ENCODE measurements at places on chromosomes 13 and 19.

DNA sequence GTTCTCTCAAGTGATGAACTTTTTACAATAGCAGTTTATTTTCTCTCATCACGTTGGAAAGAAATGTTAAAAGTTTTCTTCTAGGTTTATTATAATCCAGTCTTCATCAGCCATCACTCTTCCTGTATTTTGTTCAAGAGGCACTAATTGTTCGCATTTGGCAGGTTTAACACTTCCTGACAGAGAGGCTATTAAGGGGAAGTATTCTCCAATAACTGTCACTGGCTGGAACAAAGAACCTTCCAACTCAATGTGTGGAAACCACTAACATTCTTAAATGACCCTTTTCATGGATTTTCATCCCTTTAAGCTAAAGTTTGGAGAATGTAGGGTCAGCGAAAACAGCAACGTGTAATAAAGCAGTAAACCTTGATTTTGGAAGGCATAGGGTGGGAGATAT, 145.1 kb downstream of the PCCA start:
- no peak for DNase-seq

- DNase-seq, result no peak
Measured at GRCh38 chr13:97221046-97221445, 1.1 kb upstream of the MBNL2 start.

GRCh38 chr13:23628765-23629565, 58.8 kb downstream of the TNFRSF19 start:
- no peak for DNase-seq

- no peak for DNase-seq
Measured at GRCh38 chr13:93750676-93751075, 524.1 kb downstream of the GPC6 start.

- no peak for DNase-seq
Measured at GRCh38 chr19:38032951-38033350, 125.9 kb downstream of the SIPA1L3 start.

- DNase-seq, result no peak
Measured at GRCh38 chr13:30477346-30478195, 11.8 kb upstream of the HMGB1 start.

GRCh38 chr19:14147797-14148605, 11.6 kb upstream of the ASF1B start:
- DNase-seq, result peak; percentile 73

DNA sequence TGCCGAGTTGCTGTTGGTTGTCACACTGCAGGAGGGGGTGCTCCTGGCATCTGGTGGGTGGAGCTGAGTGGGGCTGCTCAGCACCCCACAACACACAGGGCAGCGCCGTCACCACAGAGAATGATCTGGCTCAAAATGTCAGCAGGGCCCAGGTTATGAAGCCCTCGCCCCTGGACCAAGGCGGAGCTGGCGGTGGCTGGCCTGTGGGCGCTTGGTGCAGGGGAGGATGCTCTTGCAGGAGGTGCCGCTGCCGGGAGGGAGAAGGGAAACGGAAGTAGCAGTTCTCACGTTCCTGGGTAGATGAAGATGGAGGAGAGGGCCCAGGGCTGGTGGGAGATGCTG, 14.2 kb upstream of the LENG8 start:
- DNase-seq, result no peak

- peak; percentile 21 for DNase-seq
Measured at GRCh38 chr13:21115231-21115630, 53.8 kb upstream of the LATS2 start.

DNA sequence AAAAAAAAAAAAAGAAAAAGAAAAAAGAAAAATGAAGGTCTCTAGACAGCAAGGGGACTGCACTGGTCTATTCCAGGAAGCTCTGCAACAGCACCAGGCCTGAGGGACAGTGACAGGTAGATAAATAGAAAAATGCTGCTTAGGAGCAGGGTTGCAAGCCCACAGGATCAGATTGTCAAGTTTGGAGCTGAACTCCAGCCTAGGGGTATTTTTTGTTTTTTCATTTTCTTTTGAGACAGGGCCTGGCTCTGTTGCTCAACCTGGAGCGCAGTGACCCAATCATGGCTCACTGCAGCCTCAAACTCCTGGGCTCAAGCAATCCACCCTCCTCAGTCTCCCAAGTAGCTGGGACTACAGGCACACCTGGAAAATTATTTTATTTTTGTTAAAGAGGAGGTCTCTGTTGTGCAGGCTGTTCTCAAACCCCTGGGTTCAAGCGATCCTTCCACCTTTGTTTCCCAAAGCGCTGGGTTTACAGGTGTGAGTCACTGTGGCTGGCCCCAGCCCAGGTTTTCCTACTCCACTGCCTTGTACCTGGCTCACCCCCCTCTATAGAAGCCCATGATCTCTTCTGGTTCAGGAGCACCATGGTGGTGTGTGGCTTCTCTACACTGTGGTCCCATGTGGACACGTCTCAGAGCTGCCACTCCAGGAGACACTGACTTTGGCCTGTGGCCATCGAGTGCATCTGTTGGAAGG, 23.9 kb downstream of the POP4 start:
- DNase-seq, result no peak

DNA sequence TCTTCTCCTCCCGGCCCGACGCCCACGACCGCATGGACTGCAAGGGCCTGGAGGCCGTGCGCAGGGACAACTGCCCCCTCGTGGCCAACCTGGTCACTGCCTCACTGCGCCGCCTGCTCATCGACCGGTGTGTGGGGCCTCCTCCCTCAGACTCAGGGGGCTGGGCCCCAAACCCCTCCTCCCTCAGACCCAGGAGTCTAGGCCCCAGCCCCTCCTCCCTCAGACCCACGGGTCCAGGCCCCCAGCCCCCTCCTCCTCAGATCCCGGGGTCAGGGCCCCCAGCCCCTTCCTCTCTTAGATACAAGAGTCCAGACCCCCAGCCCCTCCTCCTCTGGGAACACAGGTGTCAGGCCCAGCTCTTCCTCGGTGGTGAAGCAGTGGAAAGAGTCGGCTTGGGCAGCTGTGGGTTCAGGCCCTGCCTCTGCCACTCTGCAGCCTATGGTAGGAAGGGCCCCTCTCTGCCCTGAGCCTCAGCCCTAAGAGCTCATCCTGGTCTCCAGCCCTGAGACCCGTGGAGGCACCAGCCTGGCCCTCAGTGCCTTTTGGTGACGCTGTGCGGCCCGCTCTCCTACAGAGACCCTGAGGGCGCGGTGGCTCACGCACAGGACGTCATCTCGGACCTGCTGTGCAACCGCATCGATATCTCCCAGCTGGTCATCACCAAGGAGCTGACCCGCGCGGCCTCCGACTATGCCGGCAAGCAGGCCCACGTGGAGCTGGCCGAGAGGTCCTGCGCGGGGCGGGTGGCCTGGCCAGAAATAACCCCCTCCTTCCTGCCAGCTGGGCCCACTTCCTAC, 3.7 kb upstream of the SPIB start:
- DNase-seq, result peak; percentile 79

GRCh38 chr19:46020819-46021125, 2.1 kb downstream of the PGLYRP1 start:
- no peak for DNase-seq

DNA sequence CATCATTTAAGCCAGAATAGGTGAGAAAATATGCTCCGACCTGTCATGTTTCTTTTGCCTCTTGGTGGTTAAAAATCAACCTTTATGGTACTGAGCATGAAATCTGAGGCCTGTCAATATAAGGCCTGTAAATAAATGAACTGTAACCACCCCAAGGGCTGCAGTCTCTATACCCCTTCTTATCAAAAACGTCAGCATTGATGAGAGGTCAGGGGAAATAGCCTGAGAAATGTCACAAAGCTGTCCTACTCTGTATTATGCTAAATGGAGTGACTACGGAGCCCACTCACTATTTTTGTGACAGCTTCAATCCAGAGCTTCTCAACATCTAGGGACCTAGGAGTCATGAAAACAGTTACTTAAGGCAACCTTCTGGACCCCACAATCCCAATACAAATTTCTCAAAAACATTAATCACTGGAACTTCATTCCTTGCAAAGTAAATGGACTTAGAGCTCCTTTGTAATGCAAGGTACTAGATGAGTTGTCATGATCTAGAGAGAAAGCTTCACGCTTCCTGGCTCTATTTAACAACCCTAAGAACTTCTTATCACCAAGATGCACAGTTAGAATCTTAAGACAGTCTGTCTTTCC, 2.7 kb upstream of the RAP2A start:
- no peak for DNase-seq

- peak; percentile 79 for DNase-seq
Measured at GRCh38 chr19:15563325-15563794, 51.7 kb upstream of the CYP4F8 start.

DNA sequence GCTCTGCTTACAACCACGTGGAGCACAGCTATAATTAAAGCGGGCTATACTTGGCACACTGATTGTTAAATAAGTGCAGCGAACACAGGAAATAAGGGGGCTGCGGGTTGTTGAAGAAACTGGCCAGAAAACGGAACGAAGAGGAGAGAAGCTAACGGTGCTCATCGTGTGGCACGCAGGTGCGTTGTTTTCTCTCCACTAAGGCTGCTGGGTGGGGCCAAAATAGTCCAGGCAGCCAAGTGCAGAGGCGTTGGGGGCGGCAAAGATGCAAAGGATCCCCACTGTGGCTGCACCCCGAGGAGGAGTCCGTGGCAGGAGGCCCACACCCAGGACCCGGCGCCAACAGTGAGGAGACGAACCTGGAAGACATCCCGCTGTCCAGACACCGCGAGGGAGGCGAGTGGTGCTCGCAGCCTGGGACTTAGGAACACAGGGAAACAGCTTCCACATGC, 8.1 kb upstream of the ARL11 start:
- no peak for DNase-seq

- DNase-seq, result peak; percentile 85
Measured at GRCh38 chr13:30792285-30793000, 57.1 kb downstream of the ALOX5AP start.

- DNase-seq, result peak; percentile 12
Measured at GRCh38 chr13:65724226-65724625, 1505.9 kb downstream of the PCDH9 start.

- DNase-seq, result no peak
Measured at GRCh38 chr13:27442071-27442647, 8.2 kb downstream of the MTIF3 start.

GRCh38 chr13:75432045-75432444, 49.9 kb downstream of the TBC1D4 start:
- DNase-seq, result no peak

GRCh38 chr19:51097166-51097738, 11.0 kb downstream of the CTU1 start:
- peak; percentile 81 for DNase-seq

DNA sequence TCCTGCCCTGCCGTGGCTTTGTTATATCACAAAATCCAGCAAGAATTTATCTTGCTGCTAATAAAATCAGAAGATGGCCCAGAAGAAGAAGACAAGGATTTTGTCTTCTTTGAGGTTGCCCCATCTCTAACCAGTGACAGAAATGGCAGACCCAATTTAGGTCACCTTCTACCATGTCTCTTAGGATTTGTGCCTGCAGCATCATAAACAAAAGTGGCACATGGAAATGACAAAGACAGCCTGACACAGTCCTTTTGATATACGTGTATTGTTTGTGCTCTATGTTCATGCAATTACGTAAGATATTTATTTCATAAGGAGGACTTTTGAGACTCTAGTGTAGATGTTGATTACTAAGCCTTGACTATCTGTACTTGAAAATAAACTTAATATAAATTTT, 135.9 kb upstream of the TMTC4 start:
- DNase-seq, result no peak

DNA sequence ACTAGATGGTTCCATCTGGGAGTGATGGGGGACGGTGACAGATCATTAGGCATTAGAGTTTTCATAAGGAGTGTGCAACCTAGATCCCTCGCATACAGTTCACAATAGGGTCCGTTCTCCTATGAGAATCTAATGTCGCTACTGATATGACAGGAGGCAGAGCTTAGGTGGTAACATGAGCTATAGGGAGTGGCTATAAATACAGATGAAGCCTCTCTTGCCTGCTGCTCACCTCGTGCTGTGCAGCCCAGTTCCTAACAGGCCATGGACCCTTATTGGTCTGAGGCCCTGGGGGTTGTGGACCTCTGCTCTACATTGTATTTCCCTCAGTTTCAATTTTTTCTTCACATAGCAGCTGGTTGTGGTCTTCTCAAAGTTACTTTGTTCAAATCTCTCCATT, 56.5 kb downstream of the CDK8 start:
- no peak for DNase-seq

DNA sequence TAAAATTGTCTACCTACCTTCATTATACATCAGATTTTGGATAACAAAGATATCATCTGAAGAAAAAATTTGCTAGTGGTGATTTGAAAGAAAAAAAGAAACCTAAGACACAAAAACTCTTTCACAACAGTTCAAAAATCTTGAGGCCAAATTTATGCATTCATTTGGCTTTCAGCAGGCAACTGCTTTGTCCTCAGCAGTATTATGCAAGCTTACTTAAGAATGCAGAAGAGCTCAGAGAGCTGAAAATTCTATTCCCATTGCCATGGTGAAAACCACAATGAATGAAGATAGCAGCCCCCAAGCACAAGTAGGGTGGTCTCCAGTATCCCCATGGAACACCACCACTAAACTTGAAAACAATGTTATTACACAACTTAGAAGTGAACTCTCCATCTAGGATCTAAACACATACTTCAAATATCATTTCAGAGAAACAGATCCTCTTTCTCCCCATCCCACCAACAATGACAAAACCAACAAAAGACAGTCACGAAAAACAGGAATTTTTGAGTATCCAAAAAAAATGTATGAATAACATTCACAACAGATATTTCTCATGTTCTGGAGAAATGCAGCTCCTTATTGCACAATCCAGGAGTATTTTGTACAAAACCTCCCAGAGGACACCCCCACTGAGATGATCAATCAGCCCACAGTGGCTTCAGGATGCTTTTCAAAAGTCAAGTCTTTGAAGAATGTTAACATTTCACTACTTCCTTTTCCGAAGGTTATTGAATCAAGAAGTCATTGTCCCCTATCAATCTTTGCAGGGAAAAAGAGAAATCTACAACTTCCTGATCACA, 192.7 kb downstream of the LHFPL6 start:
- no peak for DNase-seq

- DNase-seq, result no peak
Measured at GRCh38 chr13:60139272-60139671, 24.5 kb downstream of the DIAPH3 start.

GRCh38 chr13:29509999-29510589, 85.4 kb downstream of the SLC7A1 start:
- DNase-seq, result no peak

- DNase-seq, result no peak
Measured at GRCh38 chr13:106432636-106433035, 102.8 kb downstream of the EFNB2 start.

DNA sequence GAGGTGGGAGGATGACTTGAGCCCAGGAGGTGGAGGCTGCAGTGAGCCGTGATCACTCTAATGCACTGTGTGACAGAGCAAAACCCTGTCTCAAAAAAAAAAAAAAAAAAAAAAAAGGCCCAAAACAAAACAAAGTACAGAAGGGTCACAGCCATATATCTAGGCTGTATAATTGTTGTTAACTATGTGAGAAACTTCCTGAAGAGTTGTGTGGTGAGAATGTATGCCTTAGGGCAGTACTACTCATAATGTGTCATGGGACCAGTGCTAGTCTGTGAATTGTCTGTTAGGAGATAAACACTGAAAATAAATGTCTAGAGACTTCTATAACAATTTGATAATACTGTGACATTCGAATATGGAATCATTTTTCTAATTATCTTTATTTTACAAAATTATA, 43.1 kb downstream of the PAN3 start:
- no peak for DNase-seq

All from stomach (tissue), 19 donors.